ENCODE measurements at places on chromosomes 5 and 9. TPM values are rescaled to one million over a fixed set of nuclear protein-coding genes. Genes with fewer than 3 reads are reported as not detected.

- no peaks in the 10 kb centered on the region for H3K27me3 ChIP-seq
- H3K4me3 ChIP-seq, result no peak overlapping the region
- no peak for DNase-seq
- peaks cover 19% of the 10 kb centered on the region for H3K4me1 ChIP-seq
- no peaks in the 10 kb centered on the region for H3K36me3 ChIP-seq
- no peak overlapping the region for H3K27ac ChIP-seq
These were observed 146.0 kb downstream of the C9orf50 start for GRCh38 chr9:129474740-129475404.

DNA sequence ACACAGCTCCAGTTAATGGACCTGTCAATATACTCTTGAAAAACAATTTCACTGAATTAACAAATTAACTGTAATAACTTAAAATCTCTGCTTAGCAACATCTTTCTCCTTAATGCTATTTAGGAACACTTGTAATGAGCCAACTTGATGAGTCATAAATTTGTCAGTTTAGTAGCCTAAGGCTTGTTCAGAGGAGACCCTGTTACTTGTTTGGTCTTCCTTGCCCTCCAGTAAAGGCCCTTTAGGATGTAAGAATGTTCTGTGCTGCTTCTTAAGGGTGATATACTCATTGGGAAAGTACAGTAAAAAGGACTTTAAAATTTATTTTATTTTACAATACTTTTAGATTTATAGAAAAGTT is 11.4 kb upstream of the MATR3 start:
- no peak for DNase-seq
- H3K27me3 ChIP-seq, result no peaks in the 10 kb centered on the region
- H3K27ac ChIP-seq, result no peak overlapping the region
- no peaks in the 10 kb centered on the region for H3K4me1 ChIP-seq
- peaks cover 88% of the 10 kb centered on the region for H3K36me3 ChIP-seq

- H3K4me1 ChIP-seq, result peaks cover 16% of the 10 kb centered on the region
- H3K36me3 ChIP-seq, result no peaks in the 10 kb centered on the region
- H3K27ac ChIP-seq, result no peak overlapping the region
- peak; percentile 58 for DNase-seq
- no peaks in the 10 kb centered on the region for H3K27me3 ChIP-seq
- H3K4me3 ChIP-seq, result no peak overlapping the region
These were observed 6.9 kb upstream of the GSN start for GRCh38 chr9:121261107-121261460.

- H3K4me1 ChIP-seq, result peaks cover 5% of the 10 kb centered on the region
- H3K36me3 ChIP-seq, result no peaks in the 10 kb centered on the region
- no peaks in the 10 kb centered on the region for H3K27me3 ChIP-seq
- DNase-seq, result no peak
These were observed 63.0 kb downstream of the TTC39B start for GRCh38 chr9:15244001-15244441.

DNA sequence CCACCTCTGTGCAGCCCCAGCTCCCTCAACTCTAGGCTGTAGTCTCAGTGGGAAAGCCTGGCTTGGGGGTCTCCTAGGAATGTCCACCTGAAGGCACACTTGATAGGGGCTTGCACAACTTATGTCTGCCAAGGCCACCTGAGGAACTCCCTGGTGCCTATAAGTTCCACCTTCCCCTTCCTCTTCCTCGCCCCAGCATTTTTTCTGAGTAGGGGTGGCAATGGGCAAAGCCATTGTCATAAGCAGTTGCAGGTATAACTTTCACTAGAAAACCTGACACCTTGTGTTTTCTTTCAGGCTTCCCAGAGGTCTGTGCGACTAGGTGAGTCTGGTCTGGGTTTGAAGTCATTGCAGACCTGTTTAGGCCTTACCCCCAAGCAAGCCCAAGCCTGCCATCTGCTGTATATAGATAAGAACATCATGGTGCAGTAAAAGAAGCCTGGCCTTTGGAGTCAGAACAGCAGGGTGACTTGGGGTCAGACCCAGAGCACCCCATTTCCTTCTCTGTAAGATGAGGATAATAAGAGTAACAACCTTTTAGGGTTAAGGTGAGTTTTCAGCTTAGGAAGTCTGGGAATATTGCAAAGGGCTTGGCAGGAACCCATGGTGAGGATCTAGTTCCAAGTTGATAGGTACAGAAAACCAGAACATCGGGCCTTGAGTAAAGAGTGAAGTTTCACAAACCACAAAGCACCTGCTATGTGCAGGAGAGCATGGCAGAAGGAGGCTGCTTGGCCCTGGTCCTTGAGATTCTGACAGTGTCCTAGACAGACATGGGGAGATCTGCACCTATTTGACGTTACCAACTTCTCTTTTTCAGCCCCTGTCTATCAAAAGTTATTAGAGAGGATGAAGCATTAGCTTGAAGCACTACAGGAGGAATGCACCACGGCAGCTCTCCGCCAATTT is 33.8 kb downstream of the TGFBI start:
- no peaks in the 10 kb centered on the region for H3K27me3 ChIP-seq
- no peak overlapping the region for H3K27ac ChIP-seq
- peaks cover 12% of the 10 kb centered on the region for H3K4me1 ChIP-seq
- H3K36me3 ChIP-seq, result peaks cover 54% of the 10 kb centered on the region
- no peak for DNase-seq

DNA sequence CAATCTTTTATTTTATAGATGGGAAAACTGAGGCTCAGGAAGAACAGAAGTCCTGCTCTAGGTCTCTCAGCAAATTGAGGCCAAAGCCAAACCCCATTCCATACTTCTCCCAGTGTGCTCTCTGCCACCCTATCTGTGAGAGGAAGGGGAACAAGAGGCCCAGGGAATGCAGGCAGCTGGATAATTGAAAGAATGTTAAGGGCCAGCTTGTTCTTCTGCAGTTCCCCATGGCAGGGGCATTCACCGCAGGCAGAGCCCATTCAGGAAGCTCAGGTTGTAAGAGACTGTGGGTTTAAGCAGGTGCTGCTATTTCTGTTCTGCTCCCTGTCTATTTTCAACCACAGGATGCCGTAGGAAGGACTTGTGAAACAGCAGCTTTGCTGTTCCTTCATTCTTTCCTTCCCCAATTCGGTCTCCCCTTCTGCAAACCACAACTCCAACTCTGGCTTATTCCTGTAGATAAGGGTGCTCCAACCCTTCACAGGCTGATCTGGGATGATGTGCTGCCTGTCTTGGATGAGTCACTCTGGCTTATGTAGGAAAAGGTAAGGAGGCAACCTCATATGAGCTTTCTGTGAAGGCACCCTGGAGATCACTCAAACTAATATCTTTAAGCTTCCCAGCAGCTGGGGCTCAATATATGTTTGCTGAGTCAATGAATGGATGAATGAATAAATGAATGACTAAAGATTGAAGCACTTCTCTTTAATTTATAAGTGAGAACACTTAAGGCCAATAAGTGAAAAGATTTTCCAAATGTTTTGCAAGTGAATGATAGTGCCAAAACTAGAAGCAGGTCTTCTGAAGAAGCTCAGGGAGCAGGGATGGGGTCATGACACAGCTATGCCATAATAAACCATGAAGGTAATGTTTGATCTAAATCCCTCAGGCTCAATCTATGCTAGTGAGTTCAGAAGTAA is 377.6 kb downstream of the BRINP1 start:
- no peak overlapping the region for H3K4me3 ChIP-seq
- no peaks in the 10 kb centered on the region for H3K4me1 ChIP-seq
- H3K27ac ChIP-seq, result no peak overlapping the region
- DNase-seq, result no peak

DNA sequence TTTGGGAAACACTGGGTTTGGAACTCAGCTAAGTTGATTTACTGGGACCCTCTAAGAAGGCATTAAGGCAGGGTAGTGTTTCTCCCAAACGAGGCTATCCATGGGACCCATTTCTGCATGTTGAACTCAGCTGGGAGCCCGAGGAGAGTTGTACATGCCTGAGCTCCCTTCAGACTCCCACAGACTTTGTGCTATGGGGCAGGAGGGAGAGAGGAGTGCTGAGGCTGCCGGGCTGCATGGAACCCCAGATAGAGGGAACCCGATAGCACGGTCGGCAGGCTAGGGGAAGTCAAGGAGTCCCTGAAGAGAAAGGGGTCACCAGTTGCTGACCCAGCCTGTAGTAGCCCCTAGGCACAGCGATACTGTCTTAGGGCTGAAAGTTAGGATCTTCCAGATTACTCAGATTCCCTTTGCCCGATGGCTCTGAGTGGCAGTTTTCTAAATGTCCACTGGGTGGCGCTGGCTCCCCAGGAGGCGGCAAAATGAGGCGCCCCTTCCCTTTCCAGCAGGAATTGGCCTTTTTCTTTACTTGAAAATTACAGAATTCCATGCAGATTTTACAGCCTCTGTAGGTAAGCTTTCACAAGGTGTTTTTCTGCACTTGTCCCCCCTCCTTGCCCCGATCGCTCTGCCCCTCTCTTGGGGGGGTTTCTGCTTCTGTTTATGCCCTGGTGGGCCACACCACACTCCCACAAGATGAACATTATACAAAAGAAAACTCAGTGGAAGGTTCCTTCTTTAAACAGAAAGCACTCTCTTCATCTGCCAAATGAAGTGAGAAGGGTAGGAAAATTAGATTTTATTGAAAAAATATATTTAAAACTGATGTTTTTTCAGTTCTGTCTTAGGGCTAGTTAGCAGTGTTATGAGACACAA is 17.8 kb downstream of the NANS start:
- H3K4me1 ChIP-seq, result no peaks in the 10 kb centered on the region
- no peak overlapping the region for H3K4me3 ChIP-seq
- H3K27ac ChIP-seq, result no peak overlapping the region

DNA sequence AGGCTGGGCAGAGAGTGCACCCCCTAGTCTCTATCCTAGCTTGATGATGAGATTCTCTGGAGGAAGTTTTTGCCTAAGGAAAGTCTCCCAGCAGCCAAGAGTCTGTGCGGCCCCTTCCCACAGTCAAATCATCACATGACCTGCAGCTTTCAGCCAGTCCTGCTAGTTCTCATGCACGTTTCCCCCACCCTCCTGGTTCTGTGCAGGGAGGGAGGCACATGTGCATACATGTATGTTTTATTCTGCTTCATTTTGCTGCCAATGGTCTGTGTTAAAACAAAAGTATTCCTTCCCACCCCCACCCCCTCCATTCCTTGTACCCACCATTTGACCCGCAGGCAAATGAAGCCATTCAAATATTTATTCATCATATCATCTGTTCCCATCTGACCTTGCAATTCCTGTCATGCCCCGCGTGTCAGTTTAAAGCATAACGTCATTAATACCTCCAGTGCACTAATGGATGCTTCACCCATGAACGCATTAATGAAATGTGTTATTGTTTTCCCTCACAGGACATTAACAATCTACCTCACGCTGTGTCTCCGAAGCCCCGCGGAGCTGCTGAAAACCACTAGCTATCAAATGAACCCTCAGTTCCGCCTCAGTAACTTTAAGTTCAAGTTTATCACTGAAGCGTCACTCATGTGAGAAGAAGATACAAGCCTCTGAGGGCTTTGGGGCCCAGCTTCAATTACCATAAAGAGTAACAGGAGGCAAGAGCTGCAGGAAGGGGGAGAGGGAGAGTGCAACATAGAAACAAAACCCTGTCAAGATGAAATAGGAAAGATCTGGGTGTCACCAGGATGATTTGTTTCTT is 139.6 kb downstream of the RASEF start:
- DNase-seq, result no peak
- no peak overlapping the region for H3K4me3 ChIP-seq
- H3K27ac ChIP-seq, result no peak overlapping the region
- no peaks in the 10 kb centered on the region for H3K36me3 ChIP-seq
- H3K4me1 ChIP-seq, result peaks cover 6% of the 10 kb centered on the region

GRM6 gene
- polyA plus RNA-seq, result not detected

ZNF879 gene
- polyA plus RNA-seq, result 0.44 TPM

PCDHGA7 gene
- polyA plus RNA-seq, result 7.8 TPM
